Adrenal gland (tissue), 19 donors: ENCODE measurements at places on chromosomes 13 and 19. TPM values are rescaled to one million over a fixed set of nuclear protein-coding genes. Genes with fewer than 3 reads are reported as not detected.

The ZNF728 gene
- 0.48 TPM for total RNA-seq

The SLC39A3 gene
- total RNA-seq, result 36.1 TPM

The NLRP4 gene
- not detected for total RNA-seq

The FAM124A gene
- 3.6 TPM for total RNA-seq

The TUBA3C gene
- total RNA-seq, result not detected

The LRG1 gene
- 8.5 TPM for total RNA-seq

The ZNF99 gene
- not detected for total RNA-seq

The CPAMD8 gene
- 11.8 TPM for total RNA-seq

The ZNF383 gene
- total RNA-seq, result 11.1 TPM

The FARP1 gene
- total RNA-seq, result 57.8 TPM

The NANOS2 gene
- total RNA-seq, result not detected

The CAPN12 gene
- 3.7 TPM for total RNA-seq

DNA sequence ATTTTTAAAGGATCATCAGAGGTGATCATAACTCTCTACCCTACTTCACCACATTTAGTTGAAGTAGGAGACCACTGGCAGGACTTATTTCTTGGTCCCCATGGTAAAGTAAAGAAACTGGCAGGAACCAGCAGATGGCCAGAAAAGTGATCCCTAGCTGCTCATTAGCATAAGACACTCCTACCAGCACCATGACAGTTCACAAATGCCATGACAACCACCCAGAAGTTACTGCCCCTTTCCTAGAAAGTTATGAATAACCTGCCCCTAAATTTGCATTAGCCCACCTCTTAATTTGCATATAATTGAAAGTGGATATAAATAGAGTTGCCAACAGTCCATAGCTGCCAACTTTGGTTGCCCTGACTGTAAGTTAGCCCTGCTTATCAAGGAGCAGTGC lies 18.4 kb upstream of the RUBCNL start:
- H3K27me3 ChIP-seq, result no peaks in the 10 kb centered on the region
- H3K36me3 ChIP-seq, result no peaks in the 10 kb centered on the region

GRCh38 chr19:3655402-3656072 lies 28.9 kb upstream of the CACTIN start:
- H3K27me3 ChIP-seq, result no peaks in the 10 kb centered on the region
- H3K36me3 ChIP-seq, result no peaks in the 10 kb centered on the region
- no peak for DNase-seq
- no peak overlapping the region for H3K4me3 ChIP-seq
- no peak overlapping the region for H3K27ac ChIP-seq
- no peaks in the 10 kb centered on the region for H3K4me1 ChIP-seq

DNA sequence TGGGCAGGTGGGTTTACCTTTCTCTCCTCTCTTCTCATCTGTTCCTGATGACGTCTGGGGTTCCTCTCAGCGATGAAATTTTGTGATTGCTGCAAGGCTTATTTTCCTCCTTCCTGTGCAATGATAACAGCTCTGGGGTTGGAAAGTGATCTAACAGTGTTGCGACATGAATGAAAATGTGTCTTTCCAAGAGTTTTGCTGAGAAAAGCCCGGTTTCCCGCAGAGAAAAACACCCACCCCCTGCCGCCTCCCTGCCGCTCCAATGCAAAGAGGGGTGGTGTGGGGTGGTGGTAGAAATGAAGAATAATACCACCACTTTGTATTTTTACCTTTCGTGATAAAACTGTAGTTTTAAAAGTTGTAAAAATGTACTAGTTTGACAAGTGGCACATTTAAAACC lies 232.0 kb downstream of the OLFM4 start:
- no peak overlapping the region for H3K27ac ChIP-seq
- H3K4me3 ChIP-seq, result no peak overlapping the region
- H3K27me3 ChIP-seq, result no peaks in the 10 kb centered on the region
- no peaks in the 10 kb centered on the region for H3K4me1 ChIP-seq

GRCh38 chr13:51425410-51426042 lies 27.3 kb downstream of the INTS6 start:
- no peaks in the 10 kb centered on the region for H3K27me3 ChIP-seq
- H3K4me3 ChIP-seq, result no peak overlapping the region
- H3K27ac ChIP-seq, result peak overlapping the region; percentile 69
- peaks cover 13% of the 10 kb centered on the region for H3K4me1 ChIP-seq
- H3K36me3 ChIP-seq, result no peaks in the 10 kb centered on the region

DNA sequence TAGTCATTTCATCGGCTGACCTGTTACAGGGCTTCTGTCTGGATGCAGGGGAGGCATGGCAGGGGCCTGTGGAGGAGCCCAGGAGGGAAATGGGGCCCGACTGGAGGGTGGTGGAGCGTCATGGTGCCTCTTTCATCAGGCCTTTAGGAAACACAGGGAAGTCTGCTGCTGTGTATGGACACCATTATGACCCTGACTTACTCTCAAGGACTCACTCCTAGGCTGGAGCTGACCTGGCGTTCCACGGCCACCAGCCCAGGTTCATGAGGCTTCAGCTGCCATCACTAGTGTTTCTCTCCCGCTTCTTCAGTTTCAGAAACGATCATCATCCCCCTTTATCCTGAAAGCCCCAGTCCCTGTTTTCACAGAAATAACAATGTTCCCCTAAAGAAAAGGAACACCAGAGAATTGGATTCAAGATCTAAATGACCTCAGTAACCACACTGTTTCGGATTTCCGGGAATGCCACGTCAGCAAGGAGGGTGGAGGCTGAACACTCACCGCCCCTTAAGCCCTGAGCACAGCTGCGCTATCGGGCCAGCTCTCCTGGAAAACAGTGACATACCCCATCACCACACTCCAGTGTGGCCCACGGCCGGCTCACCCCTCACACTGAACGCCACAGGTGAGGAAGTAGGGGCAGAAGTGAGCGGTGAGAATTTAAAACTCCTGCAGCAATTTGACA lies 67.6 kb downstream of the SOX1 start:
- H3K27me3 ChIP-seq, result no peaks in the 10 kb centered on the region
- DNase-seq, result no peak
- H3K36me3 ChIP-seq, result no peaks in the 10 kb centered on the region
- no peak overlapping the region for H3K4me3 ChIP-seq
- H3K4me1 ChIP-seq, result no peaks in the 10 kb centered on the region
- H3K27ac ChIP-seq, result no peak overlapping the region

DNA sequence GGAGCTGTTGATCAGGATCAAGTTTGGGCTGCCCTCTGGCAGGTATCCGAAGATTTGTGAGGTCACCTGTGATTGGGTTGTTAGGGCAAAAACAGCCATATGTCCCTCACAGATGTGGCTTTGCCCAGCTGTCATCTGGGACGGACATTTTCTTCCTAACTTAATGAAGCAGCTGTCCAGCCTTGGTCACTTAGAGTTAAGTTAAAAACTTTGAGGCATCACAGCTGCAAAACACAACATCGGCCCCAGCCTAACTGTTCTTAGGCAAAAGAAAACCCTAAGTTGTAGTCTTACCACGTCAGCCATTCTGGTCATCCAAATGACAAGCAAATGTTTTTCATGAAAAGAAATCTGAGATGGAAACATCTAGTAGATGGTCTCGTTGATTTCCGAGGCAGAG lies 318.4 kb downstream of the DCLK1 start:
- no peaks in the 10 kb centered on the region for H3K27me3 ChIP-seq
- DNase-seq, result no peak
- no peak overlapping the region for H3K27ac ChIP-seq
- H3K4me1 ChIP-seq, result no peaks in the 10 kb centered on the region

DNA sequence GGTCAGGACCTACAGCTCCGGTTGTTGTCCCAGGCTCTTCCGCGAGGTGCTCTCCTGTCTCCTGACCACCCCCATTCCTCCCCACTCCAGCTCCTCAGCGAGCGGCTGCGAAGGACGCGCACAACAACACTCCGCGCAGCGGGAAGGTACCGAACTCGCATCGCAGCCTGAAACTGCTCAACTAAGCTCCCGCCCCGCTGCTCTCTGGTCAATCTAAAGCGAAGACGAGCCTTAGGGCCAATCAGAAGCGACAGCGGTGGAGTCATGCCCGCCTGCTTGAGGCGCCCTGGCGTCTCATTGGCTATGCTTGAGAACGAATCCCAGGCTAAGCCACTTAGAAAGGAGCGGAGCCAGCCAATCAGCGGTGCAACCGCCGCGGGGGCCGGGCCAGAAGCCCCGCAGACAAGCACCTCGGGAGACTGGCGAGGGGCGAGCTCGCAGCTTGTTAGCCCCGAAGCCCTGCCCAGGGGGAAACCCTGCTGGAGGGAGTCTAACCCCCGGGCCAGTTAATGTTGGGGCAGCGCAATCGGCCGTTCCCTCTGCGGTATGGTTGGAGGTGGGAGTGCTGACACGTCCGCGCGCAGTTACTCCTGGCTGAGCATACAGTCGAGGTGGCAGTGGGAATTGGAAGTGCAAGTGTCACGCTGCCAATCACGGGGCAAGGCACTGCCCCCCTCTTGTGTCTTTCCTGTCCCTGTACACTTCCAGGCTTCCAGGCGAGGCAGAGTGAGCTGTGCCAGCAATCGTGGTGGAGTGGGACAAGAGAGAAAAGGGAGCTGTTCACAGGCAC lies 1.9 kb upstream of the ZBTB32 start:
- peak; percentile 95 for DNase-seq
- H3K36me3 ChIP-seq, result no peaks in the 10 kb centered on the region

DNA sequence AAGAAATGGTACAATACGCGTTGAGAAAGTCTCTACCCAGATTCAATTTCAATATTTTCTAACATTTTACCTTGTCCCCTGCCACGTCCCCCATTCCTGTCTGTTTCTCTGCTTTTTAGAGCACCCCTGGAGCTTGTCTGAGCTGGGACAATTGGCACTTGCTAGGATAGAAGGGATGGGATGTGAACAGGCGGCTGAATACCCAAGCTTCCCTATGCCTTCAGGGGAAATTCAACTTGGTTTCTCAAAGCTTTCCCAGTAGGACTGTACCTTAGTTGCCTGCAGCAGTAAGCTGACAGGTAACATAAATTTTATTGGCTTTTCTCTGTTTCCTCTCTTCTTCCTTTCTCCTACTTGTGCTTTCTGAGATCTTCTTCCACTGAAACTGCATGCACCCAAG lies 1663.3 kb downstream of the EFNB2 start:
- H3K27me3 ChIP-seq, result no peaks in the 10 kb centered on the region
- no peak overlapping the region for H3K4me3 ChIP-seq
- H3K27ac ChIP-seq, result no peak overlapping the region
- H3K4me1 ChIP-seq, result no peaks in the 10 kb centered on the region
- no peak for DNase-seq

GRCh38 chr19:8210421-8211101 lies 1.4 kb downstream of the CERS4 start:
- H3K4me3 ChIP-seq, result peak overlapping the region; percentile 97
- peaks cover 4% of the 10 kb centered on the region for H3K4me1 ChIP-seq
- H3K27me3 ChIP-seq, result no peaks in the 10 kb centered on the region
- H3K36me3 ChIP-seq, result no peaks in the 10 kb centered on the region
- DNase-seq, result no peak

GRCh38 chr19:6272411-6272791 lies 7.4 kb downstream of the MLLT1 start:
- H3K27me3 ChIP-seq, result no peaks in the 10 kb centered on the region
- H3K4me1 ChIP-seq, result peaks cover 41% of the 10 kb centered on the region
- H3K4me3 ChIP-seq, result no peak overlapping the region
- H3K27ac ChIP-seq, result peak overlapping the region; percentile 83

DNA sequence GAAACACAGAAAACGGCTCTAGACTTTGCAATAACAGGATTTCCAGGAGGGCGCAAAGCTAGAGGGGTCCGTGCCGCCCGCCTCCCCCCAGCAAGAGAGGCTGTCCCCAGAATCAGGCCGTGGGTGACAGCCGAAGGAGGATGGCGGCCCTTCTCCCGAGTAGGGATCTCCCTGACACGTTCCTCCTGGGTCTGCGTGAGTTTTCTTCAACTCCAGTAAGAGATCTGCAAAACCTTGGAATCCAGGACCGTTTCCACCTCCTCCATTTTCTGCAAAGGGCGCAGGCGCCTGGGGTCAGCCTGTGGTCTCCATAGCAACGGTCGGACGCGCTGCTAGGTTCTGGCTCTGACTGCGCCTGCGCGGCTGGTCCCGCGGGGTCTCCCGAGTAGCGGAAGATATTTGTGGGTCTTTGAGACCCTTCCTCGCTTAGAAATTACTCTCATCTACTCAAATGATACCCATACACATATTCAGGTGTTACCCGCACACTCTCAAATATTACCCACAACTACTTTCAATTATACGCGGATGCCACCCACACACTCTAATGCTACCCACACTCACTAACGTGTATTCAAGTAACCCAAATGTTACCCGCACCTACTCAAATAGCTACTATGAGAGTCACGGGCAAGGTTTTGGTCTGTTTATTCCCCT lies 2.1 kb downstream of the PNMA8C start:
- H3K36me3 ChIP-seq, result no peaks in the 10 kb centered on the region
- H3K4me1 ChIP-seq, result peaks cover 10% of the 10 kb centered on the region
- H3K27me3 ChIP-seq, result no peaks in the 10 kb centered on the region
- H3K27ac ChIP-seq, result peak overlapping the region; percentile 84
- H3K4me3 ChIP-seq, result no peak overlapping the region
- peak; percentile 88 for DNase-seq

- H3K36me3 ChIP-seq, result no peaks in the 10 kb centered on the region
- no peak overlapping the region for H3K4me3 ChIP-seq
- H3K27me3 ChIP-seq, result no peaks in the 10 kb centered on the region
- H3K27ac ChIP-seq, result no peak overlapping the region
These were observed 7.0 kb upstream of the RAB8A start for GRCh38 chr19:16104722-16105121.

DNA sequence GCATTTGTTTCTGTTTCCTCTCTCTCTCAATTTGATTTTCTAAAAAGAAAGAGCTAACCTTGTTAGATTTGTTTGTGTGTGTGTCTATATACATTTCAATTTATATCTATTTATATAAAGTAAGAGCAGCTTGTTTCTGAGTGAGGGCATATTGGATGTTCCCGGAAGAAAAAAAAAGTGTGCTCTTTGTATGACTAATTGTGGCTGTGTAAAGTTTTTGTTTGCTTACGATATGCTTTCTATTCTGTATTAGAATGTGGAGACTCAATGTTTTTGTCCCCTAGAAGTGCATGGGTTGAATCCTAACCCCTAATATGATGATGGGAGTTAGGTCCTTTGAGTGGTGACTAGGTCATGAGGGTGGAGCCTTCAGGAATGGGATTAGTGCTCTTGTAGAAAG lies 66.6 kb upstream of the C1QTNF9B start:
- no peak overlapping the region for H3K4me3 ChIP-seq
- no peaks in the 10 kb centered on the region for H3K27me3 ChIP-seq
- no peak for DNase-seq
- H3K36me3 ChIP-seq, result no peaks in the 10 kb centered on the region

DNA sequence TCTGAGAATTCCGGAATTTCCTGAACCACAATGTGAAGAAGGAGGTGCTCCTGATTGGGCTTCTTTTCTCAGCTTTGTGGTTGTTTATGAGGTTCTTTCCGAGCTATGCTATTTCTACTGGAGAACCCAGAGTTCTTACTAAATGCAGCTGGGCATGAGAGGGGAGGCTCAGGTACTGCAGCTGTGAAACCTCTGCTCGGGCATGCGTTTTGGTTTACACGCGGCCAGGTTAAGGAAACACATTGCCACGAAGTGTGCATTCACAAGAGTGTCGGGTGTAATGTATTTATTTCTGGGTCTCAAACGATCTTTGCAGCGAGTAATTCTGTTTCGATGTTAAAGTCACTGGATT lies 661 bp upstream of the MIR17HG start:
- peaks cover 16% of the 10 kb centered on the region for H3K27me3 ChIP-seq
- H3K4me3 ChIP-seq, result no peak overlapping the region
- no peaks in the 10 kb centered on the region for H3K36me3 ChIP-seq
- peaks cover 22% of the 10 kb centered on the region for H3K4me1 ChIP-seq
- peak overlapping the region; percentile 92 for H3K27ac ChIP-seq
